HCEC 1CT (cell line): ENCODE measurements at places on chromosomes 5 and 9.

- peak; percentile 62 for DNase-seq
Measured at GRCh38 chr5:153496835-153497234, 6.4 kb downstream of the GRIA1 start.

DNA sequence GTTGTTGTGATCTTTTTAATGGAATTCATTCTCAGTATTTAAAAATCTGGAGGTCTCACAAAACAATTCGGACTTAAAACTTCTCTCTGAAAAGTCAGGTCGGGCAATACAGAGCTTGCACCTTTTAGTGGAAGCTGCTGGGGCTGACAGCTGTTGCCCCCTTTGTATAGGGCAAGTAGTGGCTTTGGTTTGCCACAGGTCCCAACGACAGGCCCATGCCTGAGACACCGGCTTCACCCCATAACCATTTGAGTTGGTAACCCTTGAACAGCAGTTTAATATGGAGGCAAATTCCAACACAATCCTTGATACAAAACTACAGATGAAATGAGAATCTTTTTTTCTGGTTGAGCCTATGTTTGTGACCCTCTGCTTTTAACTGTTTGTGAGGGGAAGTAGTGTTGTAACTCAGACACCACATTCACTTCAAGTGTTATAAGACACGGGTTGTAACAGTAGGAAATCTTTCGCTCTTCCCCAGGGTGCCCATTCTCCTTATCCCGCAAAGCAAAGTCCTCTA lies 752 bp upstream of the GLRX start:
- DNase-seq: no peak

- DNase-seq: no peak
Measured at GRCh38 chr9:130987738-130988399, 21.1 kb upstream of the LAMC3 start.

GRCh38 chr9:5842929-5843793 lies 10.2 kb upstream of the ERMP1 start:
- no peak for DNase-seq

- DNase-seq: no peak
Measured at GRCh38 chr5:3590967-3591900, 4.4 kb upstream of the IRX1 start.

DNA sequence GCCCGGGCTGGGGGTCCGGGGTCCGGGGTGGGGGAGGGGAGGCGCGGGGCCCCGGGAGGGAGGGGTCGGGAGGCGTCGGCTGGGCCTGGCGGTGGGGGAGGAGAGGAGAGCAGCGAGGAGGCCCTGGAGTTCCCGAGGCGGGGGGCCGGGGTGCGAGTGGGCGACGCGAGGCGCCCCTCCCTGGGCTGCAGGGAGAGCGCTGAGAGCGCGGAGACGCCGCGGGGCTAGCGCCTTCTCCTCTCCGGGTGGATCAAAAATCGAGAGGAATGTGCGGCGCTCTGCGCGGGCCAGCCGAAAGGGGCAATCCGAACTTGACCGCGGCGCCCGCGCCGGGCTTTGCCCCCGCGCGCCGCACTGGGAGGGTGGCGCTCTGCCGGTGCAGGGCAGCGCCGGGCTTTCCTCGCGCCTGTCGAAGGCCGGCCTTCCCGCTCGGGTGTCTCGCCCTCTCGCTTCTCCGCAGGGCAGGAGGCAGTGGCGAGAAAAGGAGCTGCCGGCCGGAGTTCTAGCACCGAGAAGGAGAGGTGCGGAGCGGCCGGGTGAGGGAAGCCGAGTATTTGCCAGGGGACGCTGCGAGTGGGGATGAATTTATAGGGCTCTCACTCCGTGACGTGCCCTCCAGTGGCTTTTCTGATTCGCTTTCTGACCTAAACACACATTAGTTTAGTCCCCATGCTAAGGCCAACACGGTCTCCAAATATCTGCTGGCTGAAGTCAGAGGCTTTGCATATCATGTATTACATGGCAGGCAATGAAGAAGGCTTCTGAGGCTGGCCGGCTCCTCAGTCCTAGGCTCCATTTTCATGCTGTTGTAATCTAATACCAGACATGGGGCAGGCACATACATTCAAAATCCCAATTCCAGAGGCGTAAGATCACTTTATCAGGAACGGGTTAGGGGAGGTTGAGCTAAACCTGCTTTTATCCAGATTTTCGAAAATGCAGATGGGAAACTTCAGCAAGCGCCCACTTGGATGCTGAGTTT lies 503 bp upstream of the GDNF start:
- DNase-seq: peak; percentile 34

DNA sequence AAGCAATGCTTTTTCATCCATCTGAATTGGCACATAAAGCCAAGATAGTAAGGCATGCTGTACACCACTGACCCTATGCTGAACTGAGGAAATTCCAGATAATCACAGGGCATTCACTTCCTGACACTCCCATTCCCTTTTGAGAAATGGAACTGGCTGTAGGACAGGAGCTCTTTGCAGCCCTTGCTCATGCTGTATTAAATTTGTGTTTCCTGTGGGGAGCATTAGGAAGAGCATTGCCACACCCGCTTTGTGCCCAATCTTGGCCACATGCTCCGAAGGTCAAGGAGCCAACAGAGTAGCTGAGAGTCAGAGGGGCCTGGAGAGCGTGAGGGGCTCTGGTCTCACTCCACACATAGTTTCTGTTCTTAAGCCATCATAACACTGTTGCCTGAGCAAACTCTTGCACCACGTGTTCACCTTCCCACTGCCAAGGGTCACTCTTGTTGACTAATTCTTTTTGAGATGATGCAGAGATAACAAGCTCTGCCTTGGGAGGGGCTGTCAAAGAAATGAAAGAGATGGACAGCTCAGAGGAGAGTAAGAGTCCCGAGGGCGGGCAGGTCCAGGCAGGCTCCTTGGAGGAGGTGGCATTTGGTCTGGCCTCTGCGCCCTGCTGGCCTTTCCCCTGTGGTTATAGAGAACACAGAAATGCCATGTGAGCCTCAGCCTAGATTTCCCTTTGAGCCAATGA lies 31.7 kb upstream of the ARAP3 start:
- peak; percentile 33 for DNase-seq

- DNase-seq: no peak
Measured at GRCh38 chr5:63398346-63398745, 563.9 kb downstream of the HTR1A start.

GRCh38 chr5:56849671-56850070 lies 34.3 kb downstream of the MAP3K1 start:
- DNase-seq: no peak

DNA sequence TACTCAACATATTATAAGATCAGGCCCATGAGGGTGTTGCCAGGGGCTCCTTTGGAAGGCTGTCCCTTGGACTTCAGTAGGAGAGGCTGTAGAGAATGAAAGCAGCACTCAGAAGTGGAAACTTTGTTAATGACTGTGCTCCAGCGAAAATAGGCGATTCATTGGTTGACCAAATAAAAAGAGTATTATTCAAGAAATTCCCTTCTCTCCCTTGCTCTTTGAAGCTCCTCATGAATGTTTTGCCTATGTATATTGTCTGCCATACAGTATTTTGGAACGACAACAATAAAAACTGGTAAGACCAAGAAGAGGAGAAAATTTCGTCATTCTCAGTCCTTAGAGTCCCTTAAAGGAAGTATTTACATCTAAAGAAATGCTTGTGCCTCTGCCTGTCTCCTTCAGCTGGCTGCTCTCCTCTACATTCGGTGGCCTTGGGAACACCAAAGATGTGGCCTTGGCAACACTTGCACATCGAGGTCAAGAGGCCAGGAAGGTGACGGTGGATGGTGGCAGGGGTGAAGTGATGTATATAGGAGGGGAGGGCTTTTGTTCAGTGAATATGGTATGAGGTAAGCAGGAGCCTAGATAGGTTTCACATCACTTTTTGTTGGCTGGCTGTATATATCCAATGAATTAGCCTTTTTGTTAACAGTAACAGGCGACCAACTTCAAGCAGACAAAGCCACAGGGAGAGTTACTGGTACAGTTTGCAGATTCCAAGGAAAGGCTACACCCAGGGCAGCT lies 95.0 kb upstream of the ACTBL2 start:
- DNase-seq: no peak

DNA sequence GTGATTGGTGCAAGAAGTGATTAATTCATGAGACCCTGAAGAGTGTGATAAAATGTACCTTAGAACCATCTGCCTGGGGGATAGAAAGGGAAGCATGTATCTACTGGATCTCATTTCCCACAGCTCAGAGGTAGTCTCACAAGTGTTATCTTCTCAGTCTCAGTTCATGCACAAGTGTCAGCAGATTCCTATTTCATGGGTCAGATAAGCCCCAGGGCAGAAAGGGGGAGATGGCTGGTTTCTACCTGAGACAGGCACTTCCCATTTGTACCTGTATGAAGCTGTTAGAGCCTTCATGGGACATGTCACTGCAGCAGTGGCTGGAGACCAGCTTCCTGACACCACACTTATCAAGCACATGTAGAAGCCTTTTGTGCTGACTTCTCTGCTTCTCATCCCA lies 45.6 kb upstream of the SMIM15 start:
- DNase-seq: no peak

- DNase-seq: peak; percentile 13
Measured at GRCh38 chr5:124370601-124371000, 375.8 kb downstream of the ZNF608 start.

DNA sequence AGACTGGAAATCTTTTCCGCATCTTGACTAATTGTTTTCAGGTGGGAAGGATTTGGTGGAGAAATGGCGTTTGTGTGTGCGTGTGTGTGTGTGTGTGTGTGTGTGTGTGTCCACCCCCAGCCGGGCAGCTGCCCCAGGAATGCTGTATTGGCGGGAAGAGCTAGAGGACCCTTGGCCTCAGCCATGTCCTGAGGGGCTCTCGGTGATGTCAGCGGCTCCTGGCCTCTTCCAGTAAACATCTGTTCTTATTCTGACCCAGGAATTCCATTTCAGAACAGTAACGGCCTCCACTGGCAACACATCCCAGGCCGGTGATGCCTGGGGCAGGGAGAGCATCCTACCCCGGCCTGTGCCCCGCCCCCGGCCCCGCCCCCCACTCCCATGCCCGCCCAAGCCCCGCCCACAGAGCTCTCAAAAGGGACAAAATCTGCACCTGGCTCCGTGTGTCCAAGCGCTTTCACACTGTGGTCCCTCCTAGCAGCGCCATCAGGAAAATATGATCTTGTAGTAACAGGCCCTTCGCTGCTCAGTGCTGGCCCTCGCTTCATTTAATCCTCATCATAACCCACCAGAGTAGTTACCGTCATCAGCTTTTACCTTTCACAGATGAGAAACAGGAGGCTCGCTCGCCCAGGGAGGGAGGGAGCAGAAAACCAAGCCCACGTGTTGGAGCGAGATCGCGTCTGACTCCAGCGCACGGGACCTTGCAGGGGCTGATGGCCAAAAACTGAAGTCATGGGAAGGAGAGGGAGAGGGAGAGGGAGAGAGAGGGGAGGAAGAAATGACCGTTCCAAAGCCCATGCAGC lies 18.9 kb downstream of the ADAMTS2 start:
- no peak for DNase-seq

DNA sequence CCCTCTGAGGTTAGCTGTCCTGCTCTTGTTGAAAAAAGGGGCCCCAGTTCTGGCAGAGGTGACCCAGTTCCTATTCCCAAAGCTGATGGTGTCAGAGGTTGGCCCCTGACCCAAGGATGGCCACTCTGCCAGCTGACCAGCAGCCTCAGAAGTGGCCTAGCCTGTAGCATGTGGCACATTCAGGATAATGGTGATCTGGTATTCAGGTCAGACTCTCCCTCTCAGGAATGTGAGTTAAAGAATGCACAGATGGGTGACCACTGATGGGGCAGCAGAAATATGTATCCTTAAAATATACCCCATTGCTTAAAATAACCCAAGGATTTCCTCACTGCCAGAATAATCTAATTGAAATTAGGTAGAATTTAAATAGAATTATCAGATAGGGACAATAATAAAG lies 369.2 kb downstream of the SEMA5A start:
- DNase-seq: no peak

DNA sequence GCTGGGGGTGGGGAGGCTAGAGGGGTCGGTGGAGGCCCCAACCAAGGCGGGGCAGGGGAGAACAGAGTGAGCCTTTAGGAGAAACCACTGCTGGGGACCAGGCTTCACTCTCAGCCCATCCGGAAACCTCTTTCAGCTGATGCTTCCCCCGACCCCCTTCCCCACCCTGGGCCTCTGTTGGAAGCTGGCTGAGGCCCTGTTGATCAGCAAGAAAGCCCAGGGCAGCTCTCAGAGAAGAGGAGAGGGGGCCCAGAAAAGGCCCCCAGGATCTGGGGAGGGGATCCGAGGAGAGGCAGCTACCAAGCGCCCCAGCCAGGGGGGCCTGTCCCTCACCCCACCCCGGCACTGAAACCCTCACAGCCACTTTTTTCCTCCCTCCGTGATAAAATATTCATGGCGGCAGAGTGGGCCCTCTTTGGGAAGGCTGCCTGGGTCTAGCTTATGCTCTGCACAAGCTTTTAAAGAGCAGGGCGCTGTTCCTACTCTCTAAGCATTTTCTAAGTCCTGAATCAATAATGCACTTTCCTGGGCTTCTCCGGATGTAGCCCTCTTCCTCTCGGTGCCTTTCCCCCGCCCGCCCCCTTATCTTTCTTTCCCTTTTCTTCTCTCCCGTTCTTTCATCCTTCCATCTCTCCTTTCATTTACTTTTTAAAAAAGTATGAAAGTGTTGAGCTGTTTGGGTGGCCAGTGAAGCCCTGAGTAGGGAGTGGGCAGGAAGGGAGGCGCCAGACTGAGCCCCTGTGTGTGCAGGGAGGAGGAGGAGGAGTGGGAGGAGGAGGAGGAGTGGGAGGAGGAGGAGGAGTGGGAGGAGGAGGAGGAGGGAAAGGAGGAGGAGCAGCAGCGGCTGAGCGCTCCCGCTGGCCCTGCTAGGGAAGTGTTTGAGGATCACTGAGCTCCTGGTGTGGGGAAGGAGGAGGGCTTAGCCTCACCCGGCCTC lies 23.5 kb downstream of the NTNG2 start:
- DNase-seq: no peak

- DNase-seq: no peak
Measured at GRCh38 chr5:122498163-122498562, 186.1 kb downstream of the SNCAIP start.

DNA sequence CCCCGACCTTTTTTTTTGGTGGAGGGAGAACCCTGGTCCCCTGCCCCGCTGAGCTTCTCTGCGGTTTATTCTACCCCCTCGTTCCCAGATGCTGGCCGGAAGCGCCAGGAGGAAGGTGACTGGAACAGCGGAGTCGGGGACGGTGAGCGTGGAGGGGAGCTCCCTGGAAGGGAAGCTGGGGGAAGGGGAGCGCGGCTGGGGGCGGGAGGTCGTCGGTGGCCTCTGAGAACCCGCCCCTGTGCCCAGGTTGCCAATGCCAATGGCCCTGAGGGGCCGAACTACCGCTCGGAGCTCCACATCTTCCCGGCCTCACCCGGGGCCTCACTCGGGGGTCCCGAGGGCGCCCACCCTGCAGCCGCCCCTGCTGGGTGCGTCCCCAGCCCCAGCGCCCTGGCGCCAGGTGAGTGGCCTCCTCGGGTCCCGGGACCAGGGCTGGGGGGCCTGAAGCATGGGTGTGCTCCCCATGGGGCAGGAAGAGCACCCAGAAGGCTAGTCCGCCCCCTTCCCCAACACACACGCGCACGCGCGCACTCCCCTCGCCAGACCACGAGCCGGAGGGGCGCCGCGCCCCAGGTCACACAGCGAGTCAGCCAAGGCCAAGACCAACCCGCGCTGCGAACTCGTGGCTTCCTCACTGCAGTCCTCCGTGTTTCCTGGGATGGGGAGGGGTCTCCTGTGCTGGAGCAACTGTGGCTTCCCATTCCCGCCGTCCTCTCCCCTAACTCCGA lies 10.6 kb downstream of the MYOZ3 start:
- DNase-seq: no peak
